ENCODE measurements at places on chromosomes 3 and 15.
A peak's percentile ranks its signal among the peaks of the same experiment; 100 is the strongest.

- DNase-seq = peak; percentile 76
These were observed 473 bp downstream of the TASOR start for GRCh38 chr3:56682462-56683121.

DNA sequence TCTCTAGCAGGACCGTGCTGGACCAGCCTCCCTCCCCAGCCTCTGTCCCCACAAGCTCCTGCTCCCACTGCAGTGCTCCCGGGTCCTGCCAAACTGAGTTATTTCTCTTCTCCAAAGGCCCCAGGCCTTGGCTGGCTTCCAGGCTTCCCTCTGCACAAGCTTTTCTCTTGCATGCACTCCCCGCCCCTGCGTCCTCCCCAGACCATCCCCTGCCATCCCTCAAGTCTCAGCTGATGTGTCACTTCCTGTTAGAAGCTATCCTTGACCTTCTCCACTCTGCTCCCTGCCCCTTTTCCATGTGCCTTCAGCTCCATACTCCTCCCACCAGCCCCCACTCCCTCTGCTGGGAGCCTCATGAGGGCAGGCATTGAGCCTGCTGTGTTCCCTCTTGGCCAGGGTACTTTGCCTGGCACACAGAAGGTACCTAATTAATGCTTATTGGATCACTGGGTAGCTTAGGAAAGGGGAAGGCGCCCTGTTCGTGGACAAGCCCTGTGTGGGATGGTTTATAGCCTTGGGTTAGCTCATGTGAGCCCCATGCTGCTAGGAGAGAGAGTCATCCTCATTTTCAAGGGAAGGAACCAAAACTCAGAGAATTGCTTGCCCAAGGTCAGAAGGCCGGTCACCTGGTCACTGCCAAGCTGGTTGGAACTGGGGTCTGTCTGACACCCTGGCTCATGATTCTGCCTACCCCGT lies 56.4 kb downstream of the FEM1B start:
- no peak for DNase-seq

DNA sequence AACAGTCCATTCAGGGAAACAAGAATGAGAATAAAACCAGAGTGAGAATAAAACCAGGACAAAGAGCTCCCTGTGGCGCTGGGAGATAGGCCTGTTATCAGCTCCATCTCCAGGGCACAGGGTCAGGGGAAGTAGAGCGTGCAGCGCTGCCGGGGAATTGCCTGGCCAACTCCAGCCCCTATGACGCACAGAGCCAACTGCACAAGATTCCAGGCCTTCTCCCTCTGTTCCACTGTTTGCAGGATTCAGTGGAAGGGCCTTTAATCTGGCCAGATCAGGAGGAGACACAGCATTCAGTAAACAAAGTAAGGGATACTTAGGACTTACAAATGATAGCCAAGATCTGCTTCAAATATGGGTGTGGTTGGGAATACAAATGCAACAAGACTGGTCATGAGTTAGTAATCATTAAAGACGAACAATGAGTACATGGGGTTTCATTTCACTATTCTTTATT lies 49.4 kb downstream of the ITGB5 start:
- no peak for DNase-seq

- no peak for DNase-seq
These were observed 8.4 kb downstream of the ITGB5 start for GRCh38 chr3:124878561-124879336.

- no peak for DNase-seq
These were observed 173.7 kb downstream of the SSR3 start for GRCh38 chr3:156381253-156381652.

- no peak for DNase-seq
These were observed 65.3 kb upstream of the RAP2B start for GRCh38 chr3:153096731-153097131.

DNA sequence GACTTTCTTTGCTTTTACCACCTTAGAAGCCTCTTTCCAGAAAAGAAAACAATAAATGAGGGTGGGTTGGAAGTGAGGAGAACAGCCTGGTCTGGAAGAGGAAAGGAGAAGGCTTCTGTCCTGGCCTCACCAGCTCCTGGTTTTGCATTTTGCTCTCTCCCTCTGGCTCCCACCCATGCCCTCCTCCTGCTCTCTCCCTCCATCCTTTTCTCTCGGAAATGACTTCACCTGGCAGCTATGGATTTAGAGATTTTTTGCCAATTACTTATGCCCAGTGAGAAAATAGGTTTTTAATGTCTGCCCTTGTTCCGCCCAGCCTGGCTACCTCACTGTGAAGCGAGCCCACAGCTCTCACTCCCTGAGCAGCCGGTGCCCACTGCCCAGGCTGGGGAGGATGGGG lies 77.9 kb upstream of the NTRK3 start:
- no peak for DNase-seq

DNA sequence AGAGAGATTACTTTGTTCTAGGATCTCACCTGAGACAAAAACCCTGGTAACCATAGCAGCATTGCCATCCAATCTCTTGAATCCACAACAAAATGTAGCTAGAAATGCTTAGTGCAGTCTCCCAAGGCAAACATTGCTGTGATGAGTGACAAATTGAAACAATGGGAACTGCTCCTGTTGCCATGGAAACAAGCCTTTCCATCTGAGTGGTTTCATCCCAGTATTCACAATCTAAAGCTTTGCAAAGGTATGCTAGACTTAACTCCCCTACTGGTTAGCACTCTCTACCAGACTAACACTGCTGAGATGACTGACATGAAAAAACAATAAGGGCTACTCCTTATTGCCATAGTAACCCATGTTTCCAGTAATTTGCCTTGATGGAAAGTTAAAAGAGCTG lies 172.6 kb upstream of the CNTN3 start:
- no peak for DNase-seq

Data from CD4-positive, alpha-beta T cell treated with Interleukin-21 for 1 hour (primary cell).